ENCODE measurements at places on chromosomes 6 and 20.
A peak's percentile ranks its signal among the peaks of the same experiment; 100 is the strongest.

DNA sequence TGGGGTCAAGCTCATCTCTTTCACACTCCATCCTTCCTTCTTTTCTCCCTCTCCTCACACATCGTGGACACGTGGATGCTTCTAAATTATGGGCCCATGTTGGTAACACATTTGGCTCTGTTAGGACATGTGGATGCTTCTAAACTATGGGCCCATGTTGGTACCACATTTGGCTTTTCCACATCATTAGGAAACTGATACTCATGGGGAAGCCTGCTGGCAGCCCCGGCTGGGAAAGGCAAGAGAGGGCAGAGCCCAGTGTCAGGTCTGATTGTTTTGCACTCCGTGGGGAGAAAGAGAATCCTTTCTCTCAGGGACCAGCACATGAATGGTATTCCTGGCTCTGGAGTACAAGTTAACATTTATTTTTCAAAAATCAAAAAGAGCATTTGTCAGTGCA is 4.0 kb upstream of the CST1 start:
- no peak for DNase-seq

DNA sequence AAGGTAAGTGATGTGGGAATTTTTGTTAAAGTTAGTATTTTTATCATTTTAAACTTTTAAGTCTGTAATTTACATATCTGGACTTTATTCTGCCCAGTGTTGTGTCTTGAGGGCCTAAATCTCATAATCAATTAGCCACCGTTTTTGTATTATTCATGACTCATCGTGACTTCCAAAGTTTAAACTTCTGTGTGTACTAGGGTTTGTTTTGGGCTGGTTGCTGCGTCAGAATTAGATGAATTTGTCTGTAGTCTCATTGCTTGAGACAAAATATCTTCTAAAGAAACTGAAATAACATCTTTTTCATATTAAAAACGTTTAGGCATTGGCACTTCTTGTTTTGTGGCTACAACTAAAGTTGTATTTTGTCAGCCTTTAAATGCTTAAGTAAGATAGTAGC is 41.3 kb downstream of the CDYL start:
- DNase-seq = no peak

DNA sequence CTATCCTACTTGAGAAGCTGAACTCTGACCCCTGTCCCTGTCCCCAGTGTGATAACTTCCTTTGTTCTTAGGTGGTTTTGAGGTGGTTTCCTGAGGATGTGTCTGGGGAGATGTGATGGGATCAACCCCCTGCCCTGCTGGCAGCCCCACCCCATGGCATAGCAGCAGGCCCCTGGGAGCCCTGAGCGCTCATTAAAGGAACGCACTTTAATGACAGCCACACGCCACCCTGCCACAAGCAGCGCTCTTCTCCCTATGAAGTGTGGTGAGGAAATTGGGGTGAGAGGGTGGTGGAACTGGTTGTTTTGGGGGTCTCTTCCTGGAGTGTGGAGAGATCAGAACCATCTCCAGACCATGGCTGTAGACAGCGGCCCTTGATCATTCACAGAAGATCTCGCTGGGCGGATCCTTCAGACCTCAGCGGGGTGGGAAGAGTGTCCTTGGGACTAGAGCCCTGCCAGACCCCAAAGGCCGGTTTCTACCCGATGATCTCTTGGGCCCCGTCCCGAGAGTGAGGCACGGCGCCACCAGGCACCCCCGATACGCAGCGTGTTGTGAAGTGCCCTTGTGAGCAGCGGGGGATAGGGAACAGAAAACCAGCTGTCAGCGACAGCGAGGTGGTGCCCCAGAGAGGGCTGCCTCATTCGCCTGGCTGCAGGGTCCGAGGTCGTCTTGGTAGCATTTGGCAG is 45.4 kb downstream of the SYNJ2 start:
- DNase-seq = no peak

- DNase-seq = no peak
Observed at GRCh38 chr6:22788038-22788437, 218.7 kb downstream of the HDGFL1 start.

DNA sequence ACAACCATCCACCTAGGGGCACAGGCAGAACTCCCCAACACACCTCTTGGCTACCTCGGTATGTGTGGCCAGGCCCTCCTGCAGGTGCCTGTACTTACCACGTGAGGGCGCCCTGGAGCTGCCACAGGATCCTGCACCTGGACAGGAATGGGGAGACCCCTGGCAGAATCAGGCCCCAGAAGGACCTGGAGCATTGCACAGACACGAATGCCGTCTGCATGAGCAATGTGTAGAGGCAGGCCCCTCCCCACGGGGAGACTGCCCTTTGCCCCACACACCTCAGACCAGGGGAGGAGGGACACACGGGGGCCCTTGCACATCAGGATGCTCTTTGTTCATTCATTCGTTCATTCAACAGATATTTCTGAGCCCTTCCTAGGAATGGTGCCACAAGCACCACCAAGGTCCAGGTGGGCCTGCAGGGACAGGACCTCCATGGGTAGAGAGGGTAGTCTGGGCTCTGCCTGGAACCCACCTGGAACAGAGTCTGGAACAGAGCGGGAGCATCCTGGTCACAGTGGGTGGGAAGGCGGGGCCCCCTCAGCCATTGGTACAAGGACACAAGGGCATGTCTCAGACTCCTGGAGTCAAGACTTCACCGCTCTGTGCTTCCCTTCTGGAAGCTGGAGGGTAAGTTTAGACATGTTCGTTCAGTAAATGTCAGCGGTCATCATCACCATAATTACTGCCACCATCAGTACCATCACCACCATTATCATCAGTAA is 32.3 kb downstream of the YTHDF1 start:
- DNase-seq = peak; percentile 20

GRCh38 chr6:31025595-31025994 is 15.3 kb downstream of the MUC22 start:
- DNase-seq = no peak

GRCh38 chr20:3471397-3472021 is 691 bp downstream of the ATRN start:
- no peak for DNase-seq

GRCh38 chr6:73694711-73695411 is 1.1 kb upstream of the CD109 start:
- DNase-seq = no peak

GRCh38 chr6:3393836-3394202 is 63.0 kb downstream of the SLC22A23 start:
- DNase-seq = no peak

GRCh38 chr20:58853466-58853865 is 950 bp downstream of the GNAS start:
- DNase-seq = no peak

GRCh38 chr6:160315310-160315709 is 32.9 kb upstream of the SLC22A3 start:
- no peak for DNase-seq

DNA sequence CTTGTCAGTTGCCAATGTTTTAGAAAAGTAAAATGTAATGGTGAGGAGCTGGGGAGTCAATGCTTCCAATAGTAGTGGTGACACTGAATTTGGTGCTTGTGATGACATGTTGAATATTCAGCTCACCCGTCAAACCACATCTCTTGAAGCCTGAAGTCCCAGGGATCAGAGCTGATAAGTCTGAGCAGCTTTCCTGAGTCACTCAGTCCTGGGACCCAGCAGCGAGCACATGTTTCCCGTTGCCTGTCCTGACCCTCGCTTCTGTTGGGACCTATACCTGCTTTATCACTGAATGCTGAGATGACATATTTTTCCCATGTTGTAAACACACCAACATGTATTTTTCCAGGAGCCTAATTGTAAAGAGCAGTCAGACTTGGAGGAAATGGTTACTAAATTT is 693.6 kb downstream of the QKI start:
- DNase-seq = no peak

GRCh38 chr6:52233975-52234823 is 10.1 kb downstream of the IL17F start:
- DNase-seq = no peak

DNA sequence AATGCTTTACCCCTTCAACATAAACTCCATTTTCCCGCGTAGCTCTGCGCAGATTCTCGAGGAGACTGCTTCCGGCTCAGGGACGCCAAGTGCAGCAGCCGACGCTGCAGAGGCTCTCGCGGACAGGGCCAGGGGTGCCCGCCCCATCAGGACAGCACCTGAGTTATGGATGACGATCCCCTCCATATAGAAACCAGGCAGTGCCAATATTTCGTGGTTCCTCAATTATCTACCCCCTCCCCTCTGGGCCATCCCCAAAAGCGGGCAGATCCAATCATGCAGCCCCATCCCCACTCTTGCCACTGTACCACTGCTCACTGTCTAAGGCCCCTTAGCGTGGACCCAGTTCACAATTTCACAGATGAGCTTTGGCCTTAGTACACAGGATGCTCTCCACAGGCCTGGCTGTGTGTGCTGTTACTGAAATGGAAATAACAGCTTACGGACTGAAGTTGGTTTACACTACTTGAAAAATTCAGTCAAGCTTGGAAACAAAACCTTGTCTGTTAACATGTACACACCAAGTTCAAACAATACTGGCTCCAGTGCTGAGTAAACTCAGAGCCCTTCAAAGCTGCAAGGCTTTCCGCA is 74.5 kb downstream of the DACT2 start:
- DNase-seq = no peak

DNA sequence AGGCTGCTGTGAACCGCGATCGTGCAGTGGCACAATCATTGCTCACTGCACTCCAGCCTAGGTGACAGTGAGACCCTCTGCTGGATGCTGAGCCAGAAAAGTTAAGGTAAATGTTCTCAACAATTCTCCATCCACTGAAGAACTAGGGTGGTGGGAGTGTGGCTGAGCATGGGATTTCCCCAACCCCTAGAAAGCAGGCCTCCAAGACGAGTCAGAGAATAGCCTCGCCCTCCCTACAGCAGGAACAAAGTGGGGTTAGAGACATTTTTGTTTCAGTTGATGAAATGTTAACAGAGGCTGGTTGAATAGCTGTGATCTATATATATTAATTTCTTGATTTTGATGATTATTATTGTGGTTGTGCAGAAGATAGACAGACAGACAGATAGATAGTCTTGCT is 6.1 kb upstream of the ALDH8A1 start:
- no peak for DNase-seq

DNA sequence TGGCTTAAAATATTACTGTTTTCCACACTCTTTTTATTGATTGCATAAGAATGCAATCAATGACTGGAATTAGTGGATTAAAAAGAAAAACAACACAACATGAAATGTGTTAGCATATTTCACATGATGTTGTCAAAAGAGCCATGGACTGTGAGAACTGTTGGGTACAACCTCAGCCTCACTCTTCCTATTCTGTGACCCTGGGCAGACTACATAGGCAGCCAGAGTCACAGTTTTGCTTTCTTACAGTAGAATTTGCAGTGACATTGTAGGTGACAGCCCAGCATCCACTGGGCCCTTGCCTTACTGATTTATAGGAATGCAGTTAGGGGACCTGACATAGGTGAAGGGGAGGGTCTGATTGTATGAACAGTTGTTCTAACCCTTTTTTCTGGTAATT is 471.4 kb upstream of the SLC35B3 start:
- no peak for DNase-seq

- DNase-seq = no peak
Observed at GRCh38 chr6:126232671-126233070, 107.2 kb upstream of the CENPW start.

GRCh38 chr6:165850434-165851019 is 187.5 kb upstream of the PDE10A start:
- no peak for DNase-seq

- DNase-seq = no peak
Observed at GRCh38 chr6:101758368-101758767, 364.9 kb downstream of the GRIK2 start.

GRCh38 chr20:4568361-4568959 is 153.2 kb upstream of the PRND start:
- no peak for DNase-seq

DNA sequence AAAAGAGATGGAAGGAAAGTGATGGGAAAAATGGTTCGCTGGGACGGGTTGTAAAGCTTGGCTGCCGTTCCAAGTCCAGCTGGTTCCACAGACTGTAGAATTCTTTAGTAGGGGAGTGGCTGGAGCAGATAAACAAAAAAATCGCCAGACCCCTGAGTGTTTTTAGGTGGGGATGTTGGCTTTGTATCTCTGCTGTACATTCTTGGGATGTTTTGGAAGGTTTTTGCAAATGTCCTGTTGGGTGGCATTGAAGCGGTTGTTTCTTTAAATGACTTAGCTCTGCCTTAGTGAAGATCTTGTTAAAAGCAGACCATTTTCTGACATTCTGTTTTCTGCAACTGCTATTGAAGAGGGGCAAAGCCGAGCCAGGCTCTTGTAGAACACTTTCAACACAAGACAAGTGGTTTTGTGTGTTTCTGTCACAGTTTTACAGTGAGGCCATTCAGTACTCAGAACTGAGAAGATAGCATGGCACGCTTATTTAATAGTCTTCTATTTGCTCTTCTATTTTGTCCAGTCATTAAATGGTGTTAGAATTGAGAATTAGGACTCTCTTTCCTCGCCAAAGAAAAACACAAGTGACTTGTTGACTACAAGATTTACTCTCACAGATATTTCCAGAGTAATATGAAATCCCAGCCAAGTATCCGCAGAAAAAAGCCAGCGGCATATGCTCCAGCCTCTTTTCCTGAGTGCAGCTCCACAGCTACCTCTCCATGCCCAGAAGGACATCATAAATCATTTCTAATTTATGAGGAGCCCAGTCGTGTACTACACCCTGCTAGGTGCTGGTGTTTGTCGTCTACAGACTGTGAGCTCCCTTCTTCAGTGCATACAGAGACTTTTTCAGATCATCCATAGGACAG is 65.8 kb downstream of the PHACTR2 start:
- DNase-seq = no peak

- DNase-seq = no peak
Observed at GRCh38 chr20:51116765-51117686, 94.1 kb upstream of the KCNG1 start.

- no peak for DNase-seq
Observed at GRCh38 chr20:32278199-32278643, 770 bp downstream of the KIF3B start.

GRCh38 chr6:148247386-148248063 is 95.1 kb upstream of the SASH1 start:
- no peak for DNase-seq

- no peak for DNase-seq
Observed at GRCh38 chr6:145352382-145353080, 382.8 kb downstream of the EPM2A start.

GRCh38 chr20:8049310-8049709 is 29.7 kb upstream of the TMX4 start:
- DNase-seq = no peak

GRCh38 chr6:37727996-37728395 is 30.3 kb upstream of the MDGA1 start:
- no peak for DNase-seq

GRCh38 chr20:64024141-64024990 is 11.6 kb upstream of the C20orf204 start:
- DNase-seq = no peak

- DNase-seq = no peak
Observed at GRCh38 chr6:110625883-110626282, 149.5 kb upstream of the SLC22A16 start.

GRCh38 chr6:112717856-112718255 is 370.7 kb downstream of the RFPL4B start:
- DNase-seq = no peak
